GM23248 (cell line): ENCODE measurements at places on chromosomes 7 and 10. TPM values are rescaled to one million over a fixed set of nuclear protein-coding genes. Genes with fewer than 3 reads are reported as not detected.

The ADCY1 gene
- 0.11 TPM in 1 of 2 replicates, not detected in the other for total RNA-seq

The CRHR2 gene
- not detected in 2 replicates for total RNA-seq

The SLC18A3 gene
- total RNA-seq, result not detected in 2 replicates

The DKK1 gene
- 505 and 558 TPM in 2 replicates for total RNA-seq

The C7orf57 gene
- not detected in 2 replicates for total RNA-seq

The OR9A2 gene
- not detected in 2 replicates for total RNA-seq

The LGI1 gene
- total RNA-seq, result not detected in 2 replicates

The EN2 gene
- not detected in 2 replicates for total RNA-seq

The ASB4 gene
- total RNA-seq, result not detected in 2 replicates

The SSC4D gene
- 0.43 TPM in 1 of 2 replicates, not detected in the other for total RNA-seq

The PHTF2 gene
- total RNA-seq, result 29.9 and 30.2 TPM in 2 replicates

DNA sequence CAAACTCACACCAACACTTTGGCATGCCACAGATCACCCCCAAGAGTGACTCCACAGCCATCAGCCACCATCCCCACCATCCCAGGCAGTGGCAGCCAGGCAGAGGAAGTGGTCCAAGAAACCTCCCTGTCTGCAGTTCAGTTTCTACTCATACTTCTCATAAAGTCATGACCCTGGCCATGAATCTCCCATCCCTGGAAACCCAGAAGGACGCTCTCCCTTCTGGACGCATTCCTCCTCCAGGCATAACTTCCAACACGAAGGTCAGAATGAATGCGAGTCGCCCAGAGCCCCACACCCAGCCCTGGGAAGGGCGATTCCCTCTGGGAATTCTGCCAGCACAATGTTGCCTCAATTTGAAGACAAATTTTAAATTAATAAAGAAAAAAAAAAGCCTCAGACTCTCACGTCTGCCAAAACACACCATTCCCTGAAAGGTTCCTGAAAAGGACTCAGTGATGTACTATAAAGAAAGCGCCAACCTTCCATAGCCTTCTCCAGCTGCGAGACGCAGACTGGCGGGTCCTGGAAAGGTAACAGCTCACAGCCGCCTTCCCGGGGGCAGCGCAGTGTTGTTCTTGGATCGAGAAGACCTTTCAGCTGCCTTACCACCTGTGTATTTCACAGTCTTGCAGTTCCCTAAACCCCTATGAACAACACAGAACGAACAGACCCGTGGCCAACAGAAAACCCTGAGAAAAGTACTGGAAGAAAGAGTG is 307.6 kb downstream of the FRMD4A start:
- DNase-seq, result no peak

DNA sequence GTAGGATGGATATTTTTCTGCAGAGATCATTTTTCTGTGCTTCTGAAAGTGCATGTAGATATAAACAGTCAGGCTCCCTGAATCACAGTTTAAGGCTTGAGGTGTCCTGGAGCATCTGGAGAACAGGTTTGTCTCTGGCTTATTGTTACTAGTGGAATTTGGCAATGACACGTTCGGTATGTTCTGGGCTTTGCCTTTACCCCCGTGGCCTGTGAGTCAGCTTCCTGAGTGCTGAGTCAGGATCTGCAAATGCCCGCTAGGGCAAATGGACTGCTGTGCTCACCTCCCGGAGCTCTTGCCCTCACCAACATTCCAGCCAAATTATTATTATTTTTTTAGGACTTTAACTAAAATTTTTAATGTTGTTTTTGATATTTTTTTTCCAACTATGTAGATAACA is 192.5 kb upstream of the PRSS1 start:
- peak; percentile 98 for DNase-seq

- no peak for DNase-seq
Measured at GRCh38 chr10:108608860-108609259, 1314.5 kb downstream of the XPNPEP1 start.

DNA sequence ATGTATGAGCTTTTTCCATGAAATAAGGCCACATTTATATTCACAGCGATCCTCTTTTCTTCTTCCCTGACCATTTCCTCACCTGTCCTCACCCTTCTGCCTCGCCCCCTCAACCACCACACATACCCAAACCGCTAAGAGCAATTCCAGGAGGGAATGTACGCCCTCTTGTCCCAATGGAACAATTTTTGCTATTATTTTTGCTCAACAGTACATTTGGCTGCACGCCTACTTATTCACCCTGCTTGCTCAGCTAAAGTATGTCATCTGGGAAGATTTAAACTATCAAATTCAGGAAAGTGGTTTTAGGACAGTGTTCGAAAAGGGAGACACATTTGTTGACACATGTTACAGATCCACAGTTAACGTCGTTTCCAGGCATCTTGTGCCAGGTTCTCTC is 252.7 kb downstream of the NEBL start:
- no peak for DNase-seq

- no peak for DNase-seq
Measured at GRCh38 chr7:158943713-158944112, 87.4 kb downstream of the DYNC2I1 start.

- no peak for DNase-seq
Measured at GRCh38 chr10:11304906-11305585, 287.4 kb downstream of the CELF2 start.

GRCh38 chr10:88082391-88082790 is 219.0 kb downstream of the PTEN start:
- DNase-seq, result no peak

DNA sequence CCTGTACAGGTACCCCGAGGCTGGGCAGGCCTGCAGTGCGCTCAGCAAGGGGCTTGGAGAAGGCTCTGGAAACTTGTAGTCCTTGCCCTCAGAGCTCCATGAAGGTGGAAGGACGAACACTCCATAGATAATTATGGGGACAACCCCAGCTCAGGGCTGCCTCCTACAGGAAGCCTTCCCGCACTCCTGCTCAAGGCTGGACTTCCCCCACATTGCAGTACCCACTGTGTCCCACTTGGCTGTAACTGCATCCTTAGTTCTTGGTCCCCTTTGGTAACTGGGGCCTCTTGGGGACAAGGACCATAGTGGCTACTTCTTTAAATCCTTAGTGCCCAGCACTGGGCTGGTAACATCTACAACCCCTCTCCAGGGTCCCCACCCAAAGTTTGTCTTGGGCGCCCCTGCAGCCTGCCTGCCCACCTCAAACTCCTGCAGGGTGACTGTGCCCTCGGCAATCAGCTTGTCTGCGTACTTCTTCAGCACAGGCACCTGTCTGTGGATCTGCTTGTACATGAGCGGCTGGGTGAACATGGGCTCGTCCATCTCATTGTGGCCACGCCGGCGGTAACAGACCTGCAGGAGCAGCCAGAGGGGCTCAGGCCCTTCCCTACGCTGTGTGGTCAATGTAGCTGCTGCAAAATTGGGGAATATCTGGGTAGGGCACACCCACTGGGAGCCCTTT is 17.1 kb downstream of the OGDHL start:
- DNase-seq, result no peak

- DNase-seq, result peak; percentile 79
Measured at GRCh38 chr10:29862923-29863614, 196.3 kb downstream of the JCAD start.

- DNase-seq, result no peak
Measured at GRCh38 chr7:26580064-26580591, 284.3 kb downstream of the SKAP2 start.

DNA sequence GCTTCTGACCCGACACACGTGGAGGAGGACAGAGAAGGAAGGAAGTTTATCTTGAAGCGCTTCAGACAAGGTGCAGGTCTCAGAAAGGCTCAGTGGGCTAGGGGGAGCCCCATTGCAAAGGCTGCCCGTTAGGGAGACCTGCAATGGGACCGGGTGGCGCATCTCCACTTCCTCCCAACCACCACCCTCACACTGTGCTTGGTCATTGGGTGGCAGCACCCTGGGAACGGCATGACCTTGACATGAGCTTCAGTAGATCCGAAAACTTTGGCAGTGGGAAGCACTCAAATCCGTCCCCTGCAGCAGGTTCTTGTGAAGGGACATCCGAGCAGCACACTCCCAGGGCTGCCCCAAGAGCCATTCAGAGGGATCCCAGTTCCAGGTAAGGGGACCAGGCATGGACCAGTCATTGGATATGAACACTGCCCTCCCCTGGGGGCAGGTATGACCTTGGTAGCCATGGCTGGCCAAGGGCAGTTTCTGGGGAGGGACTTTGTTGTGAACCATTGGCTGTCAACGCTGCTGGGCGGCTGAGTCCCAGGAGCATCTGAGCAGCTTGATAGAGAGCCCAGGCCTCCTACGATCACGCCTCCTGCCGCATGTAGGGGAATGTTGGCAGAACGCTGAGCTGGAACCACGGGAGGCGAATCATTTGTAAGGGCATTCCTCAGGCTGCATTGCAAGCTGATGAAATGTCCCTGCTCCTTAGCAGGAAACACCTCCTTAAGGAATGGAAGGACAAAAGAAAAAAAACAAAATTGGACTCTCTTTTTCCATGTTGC is 31.7 kb downstream of the GALNTL5 start:
- DNase-seq, result peak; percentile 74

DNA sequence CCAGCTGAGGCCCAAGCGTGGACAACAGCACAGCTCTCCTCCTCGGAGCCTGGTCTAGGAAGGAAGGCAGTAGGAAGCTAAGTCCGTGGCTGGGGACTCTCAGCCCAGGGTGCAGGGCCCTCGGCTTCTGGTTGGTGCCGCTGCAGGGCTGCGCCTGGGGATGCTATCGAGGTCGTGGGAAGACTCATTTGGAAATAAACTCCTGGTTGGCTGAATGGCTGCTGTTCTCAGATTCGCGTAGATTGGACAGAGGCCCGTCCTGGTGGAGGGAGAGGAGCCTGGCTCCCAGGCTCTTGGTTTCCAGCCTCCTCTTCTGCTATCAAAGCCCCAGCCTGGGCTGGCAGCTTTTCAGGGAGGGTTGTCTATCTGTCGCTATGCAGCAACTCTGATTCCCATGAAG is 152.6 kb upstream of the FZD8 start:
- no peak for DNase-seq

DNA sequence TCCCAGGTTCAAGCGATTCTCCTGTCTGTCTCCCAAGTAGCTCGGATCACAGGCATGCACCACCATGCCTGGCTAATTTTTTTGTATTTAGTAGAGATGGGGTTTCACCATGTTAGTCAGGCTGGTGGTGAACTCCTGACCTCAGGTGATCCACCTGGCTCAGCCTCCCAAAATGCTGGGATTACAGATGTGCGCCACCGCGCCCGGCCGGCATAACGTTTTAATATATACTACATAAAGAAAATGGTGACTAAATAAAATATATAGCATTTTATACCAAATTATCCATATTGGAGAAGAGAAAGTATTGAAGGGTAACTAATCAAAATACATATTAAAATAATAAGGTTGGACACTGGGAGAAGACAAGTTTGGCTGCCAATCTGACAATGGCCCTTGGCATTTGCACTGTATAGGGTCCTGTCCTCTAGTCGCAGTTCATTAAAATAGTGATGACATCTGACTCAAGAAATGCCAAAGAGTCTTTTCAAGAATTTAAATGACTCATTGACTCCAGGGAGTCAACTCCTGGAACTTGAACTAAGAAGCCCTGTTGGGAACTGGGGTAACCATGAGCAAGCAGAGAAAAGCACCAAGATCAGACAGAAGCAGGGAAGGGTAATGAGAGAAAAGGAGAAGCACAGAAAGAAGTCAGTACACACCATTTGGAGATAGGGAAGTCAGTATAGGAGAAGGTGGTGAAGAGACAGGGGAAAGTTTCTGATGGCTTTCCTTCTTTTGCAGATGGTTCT is 91.1 kb downstream of the CH25H start:
- DNase-seq, result peak; percentile 92

GRCh38 chr7:44982535-44982923 is 3.7 kb upstream of the MYO1G start:
- no peak for DNase-seq
